ENCODE measurements at places on chromosomes 7 and 10.

- no peak for DNase-seq
Measured at GRCh38 chr10:86191686-86192085, 174.9 kb downstream of the GRID1 start.

GRCh38 chr7:140745266-140746058, 49.0 kb downstream of the NDUFB2 start:
- DNase-seq = no peak

GRCh38 chr10:60281792-60282353, 107.8 kb downstream of the ANK3 start:
- no peak for DNase-seq

GRCh38 chr10:113562069-113562468, 9.2 kb downstream of the HABP2 start:
- DNase-seq = no peak

GRCh38 chr10:121900443-121901174, 27.2 kb downstream of the ATE1 start:
- peak; percentile 59 for DNase-seq

- no peak for DNase-seq
Measured at GRCh38 chr7:19210893-19211413, 65.7 kb upstream of the FERD3L start.

DNA sequence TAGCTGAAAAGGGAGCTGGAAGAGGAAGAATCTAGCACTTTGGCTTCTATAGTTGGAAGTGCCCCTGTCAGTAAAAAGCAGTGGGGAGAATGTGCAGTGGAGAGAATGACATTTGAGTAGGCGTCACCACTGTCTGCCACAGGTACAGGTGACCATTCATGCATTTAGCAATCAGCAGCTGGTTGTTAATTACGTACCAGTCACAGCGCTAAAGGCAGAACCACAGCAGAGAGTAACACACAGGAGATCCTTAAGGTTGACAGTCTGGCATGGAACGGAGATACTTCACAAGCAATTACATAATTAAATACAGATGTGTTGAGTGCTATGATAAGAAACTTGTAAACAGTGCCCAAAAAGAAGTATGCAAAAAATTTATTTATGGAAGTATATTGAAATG, 24.8 kb downstream of the C10orf67 start:
- no peak for DNase-seq

DNA sequence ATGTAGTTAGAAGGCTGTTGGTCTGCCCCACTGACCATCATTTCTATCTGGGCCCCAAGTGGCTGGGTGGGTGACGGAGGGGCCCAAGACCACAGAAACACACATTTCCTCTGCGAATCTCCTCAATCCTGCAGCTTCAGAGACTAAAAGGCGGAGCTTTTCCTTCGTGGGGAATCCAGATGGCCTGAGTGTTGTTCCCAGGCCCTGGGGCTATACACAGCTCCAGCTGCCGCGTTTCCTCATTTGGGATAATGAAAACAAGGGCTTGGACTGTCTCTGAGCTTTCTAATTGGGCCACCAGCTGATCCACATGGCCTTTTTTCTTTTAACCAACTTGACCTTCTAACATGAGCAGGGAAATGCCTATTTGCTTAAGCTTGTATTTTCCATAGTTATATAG, 339.9 kb downstream of the CXCL12 start:
- no peak for DNase-seq

- no peak for DNase-seq
Measured at GRCh38 chr10:62380016-62380415, 5.8 kb downstream of the ZNF365 start.

GRCh38 chr10:12782537-12782936, 219.0 kb downstream of the CCDC3 start:
- DNase-seq = peak; percentile 46

- no peak for DNase-seq
Measured at GRCh38 chr7:137920637-137921399, 74.0 kb upstream of the DGKI start.

DNA sequence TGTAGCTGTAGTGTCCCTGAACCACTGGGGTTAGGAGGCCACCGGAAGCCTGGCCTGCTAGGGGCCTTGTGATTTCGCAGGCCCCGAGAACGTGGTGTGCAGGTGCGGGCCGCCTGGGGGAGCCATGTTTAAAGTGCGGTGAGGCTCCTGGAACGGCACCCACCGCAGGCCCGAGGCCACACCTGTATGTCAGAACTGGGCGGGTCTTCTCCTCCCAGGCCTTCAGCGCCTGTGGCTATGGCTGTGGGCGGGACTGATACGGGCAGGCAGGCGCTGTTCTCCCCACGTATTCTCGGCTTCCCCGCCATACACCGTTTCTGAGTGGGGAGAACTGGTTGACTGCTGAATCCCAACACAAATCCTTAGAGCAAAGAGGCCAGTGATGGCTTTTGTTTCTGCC, 74.8 kb downstream of the DNAJB6 start:
- no peak for DNase-seq

DNA sequence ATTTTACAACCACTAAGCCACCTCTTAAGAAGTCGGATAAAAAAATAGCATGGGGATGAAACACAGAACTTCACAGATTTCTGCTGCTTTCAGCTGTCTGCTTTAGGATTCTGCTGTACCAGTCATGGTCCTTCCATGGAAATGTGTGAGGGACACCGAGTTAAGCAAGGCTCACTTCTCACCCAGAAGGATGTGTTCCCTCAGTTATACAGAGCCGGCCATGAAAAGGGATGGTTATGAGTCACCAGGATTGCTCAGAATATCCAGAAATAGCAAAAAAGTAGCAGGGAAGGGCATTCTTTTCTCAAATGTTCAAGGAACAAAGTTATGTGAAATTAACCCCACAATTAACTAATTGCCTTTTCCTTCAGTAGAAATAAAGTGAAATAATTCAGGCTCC, 124.4 kb downstream of the AMPH start:
- DNase-seq = no peak

- no peak for DNase-seq
Measured at GRCh38 chr10:73902351-73902750, 8.6 kb upstream of the PLAU start.

DNA sequence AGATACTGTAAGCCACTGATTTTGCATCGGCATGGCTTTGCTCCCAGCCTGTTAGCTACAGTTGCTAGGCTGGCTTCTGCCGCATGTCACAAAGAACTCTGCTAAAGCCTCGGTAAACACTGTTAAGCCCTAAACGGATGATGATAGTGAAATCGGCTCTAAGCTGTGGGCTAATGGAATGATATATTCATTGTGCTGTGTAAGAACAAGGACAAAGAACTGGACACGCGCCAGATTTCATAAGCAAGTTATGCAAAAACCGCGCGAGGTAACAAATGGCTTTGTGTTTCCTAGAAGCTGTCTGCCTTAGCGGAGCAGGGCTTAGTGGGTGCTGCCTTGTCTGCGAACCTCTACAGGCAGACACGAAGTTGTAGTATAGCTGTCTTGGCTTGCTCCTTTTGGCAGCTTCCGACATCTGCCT, 331.3 kb upstream of the COBL start:
- DNase-seq = peak; percentile 16

Data from HuH-7 (cell line).